ENCODE measurements at places on chromosomes 6 and 20. TPM values are rescaled to one million over a fixed set of nuclear protein-coding genes. Genes with fewer than 3 reads are reported as not detected.

- no peak overlapping the region for H3K4me3 ChIP-seq
- peaks cover 45% of the 10 kb centered on the region for H3K27me3 ChIP-seq
- H3K4me1 ChIP-seq: no peaks in the 10 kb centered on the region
- H3K27ac ChIP-seq: no peak overlapping the region
Measured at GRCh38 chr6:39339868-39340550, 17.5 kb upstream of the KCNK16 start.

DNA sequence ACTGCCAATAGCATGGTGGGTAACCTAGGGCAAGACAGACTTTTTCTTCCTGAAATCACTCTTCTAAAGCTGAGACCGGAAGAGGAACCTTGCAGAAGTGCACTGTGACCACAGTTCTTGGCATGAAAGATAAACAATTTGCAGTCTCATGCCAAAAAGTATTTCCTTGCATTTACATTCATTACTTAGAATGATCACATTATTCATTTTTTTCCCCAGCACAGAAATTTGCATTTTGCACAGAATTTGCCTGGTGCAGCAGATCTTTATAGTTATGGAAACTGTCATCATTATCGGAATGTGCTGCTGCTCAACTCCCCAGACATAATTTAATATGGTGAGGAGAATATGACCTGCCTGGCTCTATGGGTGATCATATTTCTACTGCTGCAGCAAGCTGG is 42.2 kb upstream of the EDN3 start:
- H3K36me3 ChIP-seq: no peaks in the 10 kb centered on the region
- no peak for DNase-seq
- no peaks in the 10 kb centered on the region for H3K4me1 ChIP-seq
- peaks cover 43% of the 10 kb centered on the region for H3K27me3 ChIP-seq

- H3K27ac ChIP-seq: no peak overlapping the region
- H3K27me3 ChIP-seq: no peaks in the 10 kb centered on the region
- H3K4me3 ChIP-seq: no peak overlapping the region
- 0 out of 2 replicates have a peak, but pooled peaks cover 3% of the 10 kb centered on the region for H3K4me1 ChIP-seq
- peaks cover 16% of the 10 kb centered on the region for H3K36me3 ChIP-seq
Measured at GRCh38 chr20:35144694-35145093, 2.4 kb downstream of the EDEM2 start.

GRCh38 chr6:42727087-42727611 is 4.8 kb upstream of the PRPH2 start:
- no peaks in the 10 kb centered on the region for H3K36me3 ChIP-seq
- no peaks in the 10 kb centered on the region for H3K27me3 ChIP-seq
- peaks cover 9% of the 10 kb centered on the region for H3K4me1 ChIP-seq
- no peak overlapping the region for H3K27ac ChIP-seq
- no peak overlapping the region for H3K4me3 ChIP-seq

- DNase-seq: no peak
- H3K36me3 ChIP-seq: no peaks in the 10 kb centered on the region
- H3K4me1 ChIP-seq: peaks cover 5% of the 10 kb centered on the region
- H3K27ac ChIP-seq: no peak overlapping the region
Measured at GRCh38 chr6:157478926-157479325, 97.9 kb downstream of the ZDHHC14 start.

AVP gene
- not detected for total RNA-seq

- H3K27me3 ChIP-seq: no peaks in the 10 kb centered on the region
- peaks cover 4% of the 10 kb centered on the region for H3K4me1 ChIP-seq
- DNase-seq: no peak
- H3K27ac ChIP-seq: no peak overlapping the region
- no peaks in the 10 kb centered on the region for H3K36me3 ChIP-seq
Measured at GRCh38 chr6:105645156-105645555, 242.3 kb upstream of the PREP start.

Measured in HCT116 (cell line).